Activated CD4-positive, alpha-beta T cell treated with anti-CD3 and anti-CD28 coated beads for 36 hours (primary cell): ENCODE measurements at places on chromosomes 12 and 14.
A peak's percentile ranks its signal among the peaks of the same experiment; 100 is the strongest.

GRCh38 chr12:125518074-125518473 lies 452.8 kb downstream of the AACS start:
- DNase-seq: no peak

DNA sequence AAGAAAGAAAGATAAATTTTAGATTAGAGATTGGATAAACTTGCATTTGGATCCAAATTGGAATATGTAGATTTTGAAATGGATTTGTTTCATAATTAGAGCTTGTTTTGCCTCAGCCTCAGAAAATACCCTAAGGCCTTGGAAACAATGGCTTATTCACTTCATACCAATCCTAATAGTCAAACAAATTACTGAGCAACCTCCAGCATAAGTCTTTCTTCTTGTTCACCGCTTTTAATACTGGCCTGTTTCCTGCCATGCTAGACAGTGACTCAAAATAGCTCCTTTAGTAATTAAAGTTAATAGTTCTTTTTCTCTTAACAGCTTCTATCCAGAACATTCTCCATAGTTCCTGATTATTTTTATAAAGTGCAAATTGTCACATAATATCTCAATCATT lies 110.9 kb upstream of the DNM1L start:
- DNase-seq: no peak

GRCh38 chr14:102922490-102923200 lies at the start of gene AMN:
AMN (plus strand) TSS chr14:102922663; CDS start chr14:102922689, 26 bp downstream.
- peak; percentile 44 for DNase-seq

DNA sequence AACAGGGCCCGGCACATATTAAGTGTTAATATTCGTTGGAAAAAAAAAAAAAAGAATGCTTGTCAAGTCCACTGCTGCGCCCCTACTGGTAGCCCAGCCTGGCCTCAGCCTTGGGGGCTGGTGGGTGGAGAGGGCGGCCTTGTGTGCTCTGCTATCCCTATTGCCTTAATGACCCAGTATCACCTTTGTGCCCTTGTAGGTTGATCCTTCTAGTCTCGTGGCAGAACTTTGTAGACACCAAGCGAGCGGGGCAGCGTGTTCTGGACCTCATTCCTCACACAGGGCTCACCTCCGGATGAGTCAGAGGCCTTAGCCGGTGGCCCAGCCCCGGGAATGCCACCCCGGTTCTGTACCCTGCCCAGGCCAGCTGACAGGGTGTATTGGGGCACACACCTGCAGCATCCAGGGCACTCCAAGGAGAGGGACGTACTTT lies 1.8 kb upstream of the RCOR1 start:
- no peak for DNase-seq

GRCh38 chr12:43653289-43653915 lies 101.4 kb upstream of the ADAMTS20 start:
- no peak for DNase-seq

GRCh38 chr12:47307680-47308399 lies 228.1 kb upstream of the AMIGO2 start:
- DNase-seq: peak; percentile 73

DNA sequence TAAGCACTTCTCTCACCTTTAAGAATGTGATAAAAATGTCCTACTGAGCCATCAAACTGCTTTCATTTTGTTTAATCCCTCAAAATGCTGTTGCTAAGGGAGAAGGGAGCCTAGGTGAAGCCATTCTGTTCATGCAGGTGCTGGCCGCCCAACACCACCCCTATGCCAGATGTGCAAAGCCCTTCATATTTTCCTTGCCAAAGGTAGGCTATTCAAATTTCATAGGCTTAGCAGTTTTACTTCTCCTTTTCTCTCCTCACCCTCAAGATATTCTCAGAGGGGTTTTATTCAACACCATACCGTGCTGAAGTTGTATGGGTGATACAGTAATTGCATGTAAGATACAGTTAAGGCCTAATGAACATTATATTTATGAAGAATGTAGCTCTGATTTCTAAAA lies 461.7 kb downstream of the GXYLT1 start:
- no peak for DNase-seq

DNA sequence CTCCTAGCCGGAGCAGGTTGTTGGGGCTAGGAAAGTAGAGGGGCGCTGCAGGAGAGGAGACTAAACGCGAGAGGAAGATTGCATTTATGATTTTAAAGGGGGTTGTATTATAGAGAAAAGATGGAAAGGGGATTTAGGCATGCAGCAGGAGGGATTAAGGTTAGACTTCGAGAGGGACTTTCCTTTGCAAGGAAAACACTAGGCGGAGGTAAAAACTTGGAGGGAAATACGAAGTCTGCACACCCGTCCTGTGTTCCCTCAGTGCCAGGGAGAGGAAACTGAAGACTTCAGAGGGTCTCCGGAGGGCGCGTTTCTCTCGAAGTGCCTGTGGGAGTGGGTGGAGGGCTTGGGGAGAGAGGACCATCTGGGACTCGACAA lies 420 bp upstream of the PPP1R1A start:
- no peak for DNase-seq

GRCh38 chr14:78491048-78491447 lies 320.9 kb downstream of the NRXN3 start:
- no peak for DNase-seq

- no peak for DNase-seq
Measured at GRCh38 chr12:19428246-19428645, 11.0 kb upstream of the AEBP2 start.

GRCh38 chr12:53749986-53750811 lies 1.6 kb downstream of the CISTR start:
- no peak for DNase-seq

DNA sequence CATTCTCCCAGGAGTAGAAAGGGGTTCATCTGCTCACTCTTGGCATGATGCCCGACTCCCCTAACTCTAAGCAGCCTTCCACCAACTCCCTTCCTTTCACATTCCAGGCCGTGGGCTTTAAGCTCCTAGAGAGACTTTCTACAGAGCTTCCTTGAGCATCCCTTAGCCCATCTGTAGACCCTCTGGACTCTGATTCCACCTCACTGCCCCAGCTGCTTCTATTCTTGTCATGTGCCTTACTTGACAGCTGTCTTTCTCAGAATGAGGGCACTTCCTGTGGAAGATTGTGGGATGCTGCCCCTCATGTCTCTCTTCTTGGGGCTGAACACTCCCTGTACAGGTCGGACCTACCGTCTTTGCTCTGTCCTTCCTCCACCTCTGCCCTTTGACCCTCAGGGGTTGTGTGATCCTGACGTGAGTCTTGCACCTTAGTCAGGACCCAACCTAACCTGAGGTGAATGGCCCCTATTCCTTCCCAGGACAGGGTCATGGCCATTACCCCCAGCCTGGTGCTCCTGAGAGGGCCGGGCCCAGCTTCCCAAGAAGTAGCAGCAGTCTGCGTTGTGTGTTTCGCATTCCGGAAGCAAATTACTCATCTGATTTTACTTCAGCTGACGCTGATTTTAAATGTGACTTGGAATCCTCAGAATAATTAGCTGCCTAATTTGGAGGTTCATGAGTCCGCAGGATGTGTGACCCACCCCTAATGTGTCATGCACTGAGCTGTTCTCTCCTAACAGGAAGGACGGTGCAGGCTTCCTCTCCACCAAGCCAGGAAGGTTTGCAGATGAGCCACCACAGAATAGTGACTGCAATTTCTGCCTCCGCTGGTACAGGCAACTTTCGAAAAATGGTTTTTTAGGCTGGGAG lies 2.7 kb upstream of the GALNT6 start:
- DNase-seq: peak; percentile 69

DNA sequence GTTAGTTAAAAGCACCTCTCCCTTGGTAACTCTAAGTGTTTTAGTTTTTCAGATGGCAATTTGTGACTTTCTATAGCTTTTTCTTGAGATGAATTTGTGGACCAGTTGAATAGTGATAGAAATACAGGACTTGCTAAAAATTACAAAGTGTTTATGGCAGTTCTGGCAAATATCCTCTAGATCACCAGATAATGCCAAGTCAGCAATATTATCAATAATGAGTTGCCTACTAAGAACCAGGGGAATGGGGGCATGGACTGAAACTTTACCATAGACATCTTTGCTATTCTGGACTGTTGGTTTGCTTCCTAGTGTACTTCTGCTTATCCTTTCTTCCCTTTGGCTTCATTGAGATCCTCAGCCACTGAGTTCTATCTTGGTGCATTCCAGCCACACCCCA lies 584.2 kb downstream of the DIO2 start:
- DNase-seq: no peak

- DNase-seq: no peak
Measured at GRCh38 chr12:65765436-65765813, 58.9 kb upstream of the HMGA2 start.

DNA sequence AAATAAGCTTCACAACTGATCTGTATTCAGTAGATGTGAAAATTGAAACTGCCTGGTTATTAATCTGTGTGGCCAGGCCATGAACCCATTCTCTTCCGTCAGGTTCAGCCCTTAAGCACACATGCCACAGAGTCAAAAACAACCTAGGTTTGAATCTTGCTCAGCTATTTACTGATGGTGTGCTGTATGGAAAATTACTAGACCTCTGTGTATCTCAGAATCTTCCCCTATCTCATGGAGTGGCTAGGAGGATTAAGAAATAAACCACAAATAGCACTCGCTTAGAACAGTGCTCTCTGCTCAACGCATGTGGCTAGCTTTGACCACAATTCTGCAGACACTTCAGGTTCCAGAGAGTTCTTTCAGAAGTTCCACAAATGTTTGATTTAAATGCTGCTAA lies 240.7 kb upstream of the PLEKHG7 start:
- DNase-seq: no peak

DNA sequence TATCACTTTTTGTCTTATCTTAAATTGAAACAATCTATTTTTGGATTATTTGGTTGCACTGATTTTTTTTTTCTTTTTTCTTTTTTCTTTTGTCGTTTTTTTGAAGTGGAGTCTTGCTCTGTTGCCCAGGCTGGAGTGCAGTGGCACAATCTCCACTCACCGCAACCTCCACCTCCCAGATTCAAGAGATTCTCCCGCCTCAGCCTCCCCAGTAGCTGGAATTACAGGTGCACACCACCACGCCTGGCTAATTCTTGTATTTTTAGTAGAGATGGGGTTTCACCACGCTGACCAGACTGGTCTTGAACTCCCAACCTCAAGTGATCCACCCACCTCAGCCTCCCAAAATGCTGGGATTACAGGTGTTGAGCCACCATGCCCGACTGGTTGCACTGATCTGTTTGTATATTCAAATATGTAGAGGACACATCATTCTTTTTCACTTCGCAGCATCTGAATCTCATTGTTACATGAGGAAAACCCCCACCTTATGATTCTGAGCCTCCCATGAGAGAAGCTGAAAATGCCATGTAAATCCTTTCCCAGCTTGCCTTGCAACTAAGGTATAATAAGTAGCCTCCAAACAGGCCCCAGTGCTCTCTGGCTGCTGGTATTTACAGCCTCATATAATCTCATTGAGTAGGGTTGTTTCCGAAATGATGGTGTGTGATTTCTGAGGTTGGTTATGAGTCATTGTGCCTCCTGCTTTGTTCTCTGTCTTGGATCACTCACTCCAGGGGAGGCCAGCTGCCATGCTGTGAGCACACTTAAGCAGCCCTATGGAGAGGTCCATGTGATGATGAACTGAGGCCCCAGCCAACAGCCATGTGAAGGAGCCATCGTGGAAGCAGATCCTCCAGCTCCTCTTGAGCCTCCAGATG lies 5.2 kb upstream of the HSP90B1 start:
- DNase-seq: peak; percentile 80

GRCh38 chr14:59483363-59483762 lies 845 bp downstream of the L3HYPDH start:
- no peak for DNase-seq

DNA sequence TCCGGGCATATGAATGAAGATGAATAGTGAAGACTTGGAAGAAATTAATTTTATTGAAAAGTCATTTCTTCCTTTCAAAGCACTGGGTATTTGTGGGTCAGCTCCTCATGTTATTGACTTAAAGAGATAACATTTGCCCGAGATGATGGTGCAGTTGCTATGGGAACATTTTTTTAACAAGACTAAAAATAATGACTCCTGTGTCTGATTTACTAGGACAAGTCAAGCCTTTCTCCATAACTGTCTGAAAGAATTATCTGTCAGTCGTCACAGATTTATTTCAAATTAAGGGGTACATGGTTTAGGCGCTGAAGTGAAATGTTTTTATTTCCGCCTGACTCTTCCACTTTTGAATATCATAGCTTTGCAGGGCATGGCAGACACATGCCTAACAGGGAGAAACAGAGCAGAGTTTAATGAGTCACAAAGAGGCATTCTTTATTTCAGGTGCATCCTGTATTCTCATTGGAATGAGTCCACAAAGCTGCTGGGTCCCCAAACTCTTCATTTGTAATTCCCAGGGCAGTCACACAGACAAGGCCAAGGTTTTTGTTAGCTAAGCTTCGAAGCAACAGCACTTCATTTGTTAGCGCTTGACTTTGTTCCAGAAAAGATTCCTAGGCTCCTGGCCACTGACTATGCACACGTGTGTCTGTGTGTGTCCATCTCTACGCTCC lies 4.3 kb upstream of the GPHB5 start:
- no peak for DNase-seq

DNA sequence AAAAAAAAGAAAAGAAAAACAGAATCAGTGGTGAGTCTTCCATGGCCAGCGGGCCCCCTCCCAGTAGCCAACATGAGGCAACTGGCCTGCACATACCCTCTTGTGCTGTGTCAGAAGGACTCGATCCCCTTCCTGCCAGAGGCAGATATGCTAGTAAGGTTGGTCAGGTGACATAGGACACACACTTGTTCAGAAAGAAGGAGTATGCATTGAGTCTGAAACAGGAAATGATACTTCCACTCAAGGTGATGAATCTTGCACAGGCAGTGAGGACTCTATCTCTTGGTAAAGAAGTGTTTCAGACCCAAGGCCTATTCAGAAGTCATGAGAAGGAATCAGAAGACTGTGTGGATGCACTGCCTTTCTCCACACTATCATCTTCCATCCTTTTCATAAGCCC lies 269.7 kb upstream of the FAR2 start:
- no peak for DNase-seq

DNA sequence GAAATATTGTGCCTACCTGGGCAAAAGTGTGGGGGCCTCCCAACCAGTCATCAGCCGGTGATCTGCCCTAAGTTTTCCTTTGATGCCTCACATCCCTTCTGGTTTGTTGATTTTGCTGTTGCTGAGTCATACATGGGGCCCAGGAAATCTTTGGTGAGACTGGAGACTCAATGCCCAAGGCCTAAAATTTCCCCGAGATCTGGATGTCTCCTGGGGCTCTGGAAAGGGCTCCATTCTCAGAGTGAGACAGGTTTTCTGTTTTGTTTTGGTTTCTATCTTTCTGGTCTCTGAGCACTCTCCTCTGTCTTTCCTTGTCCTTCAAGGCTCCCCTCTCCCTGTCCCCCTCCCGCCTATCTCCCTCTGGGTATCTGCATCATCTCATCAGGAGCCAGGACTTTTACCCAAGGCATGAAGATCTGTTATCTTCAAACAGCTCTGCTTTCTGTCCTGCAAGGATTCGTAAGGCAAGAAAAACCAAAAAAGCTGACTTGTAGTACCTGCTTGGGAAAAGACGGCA lies 152.8 kb upstream of the MAX start:
- DNase-seq: peak; percentile 11

GRCh38 chr14:91328313-91329050 lies 84.0 kb upstream of the GPR68 start:
- DNase-seq: no peak

DNA sequence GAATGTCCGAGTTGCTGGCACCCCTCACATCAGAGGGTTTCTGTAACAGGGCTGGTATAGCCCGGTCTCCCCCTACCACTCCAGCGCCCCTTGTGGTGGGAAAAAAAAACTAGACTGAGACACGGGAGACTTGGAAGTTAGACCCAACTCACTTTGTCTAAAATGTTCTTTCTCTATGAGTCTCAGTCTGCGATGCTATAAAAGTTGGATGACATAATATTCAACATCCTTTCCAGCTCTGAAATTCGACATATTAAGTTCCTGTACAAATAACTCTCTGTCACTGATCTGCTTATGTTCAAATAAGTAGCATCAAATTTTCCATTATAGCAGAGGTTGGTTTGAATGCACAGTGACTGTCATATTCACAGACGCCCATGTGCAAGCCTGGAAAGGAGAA lies 25.7 kb upstream of the TC2N start:
- DNase-seq: peak; percentile 53
